Naive thymus-derived CD8-positive, alpha-beta T cell (primary cell): ENCODE measurements at places on chromosomes 3 and 15.

- no peak overlapping the region for H3K27ac ChIP-seq
- no peaks in the 10 kb centered on the region for H3K36me3 ChIP-seq
- peaks cover 1% of the 10 kb centered on the region for H3K27me3 ChIP-seq
- no peak overlapping the region for H3K4me3 ChIP-seq
Observed at GRCh38 chr15:53251996-53252395, 461.9 kb upstream of the ONECUT1 start.

DNA sequence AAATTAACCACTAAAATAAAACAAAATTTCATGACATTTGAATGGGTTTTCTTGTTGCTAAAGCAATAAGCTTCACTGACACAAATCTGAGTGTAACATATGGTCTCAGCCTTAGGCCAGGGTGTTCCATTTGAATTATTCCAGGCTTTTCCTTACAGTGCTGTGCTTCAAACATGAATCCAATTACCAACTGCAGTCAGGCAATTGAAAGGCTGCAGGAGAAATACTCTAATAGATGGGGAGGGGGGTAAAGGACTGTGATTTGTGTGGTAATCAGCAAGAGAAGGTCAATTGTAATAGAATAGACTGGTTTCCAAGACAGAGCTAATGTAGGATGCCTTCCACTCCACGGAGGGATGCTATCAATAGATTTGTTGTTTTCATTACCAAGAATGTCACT lies 466.7 kb downstream of the C3orf38 start:
- H3K4me1 ChIP-seq: no peaks in the 10 kb centered on the region
- DNase-seq: no peak
- H3K27me3 ChIP-seq: no peaks in the 10 kb centered on the region
- H3K4me3 ChIP-seq: no peak overlapping the region
- H3K27ac ChIP-seq: no peak overlapping the region
- H3K36me3 ChIP-seq: no peaks in the 10 kb centered on the region

DNA sequence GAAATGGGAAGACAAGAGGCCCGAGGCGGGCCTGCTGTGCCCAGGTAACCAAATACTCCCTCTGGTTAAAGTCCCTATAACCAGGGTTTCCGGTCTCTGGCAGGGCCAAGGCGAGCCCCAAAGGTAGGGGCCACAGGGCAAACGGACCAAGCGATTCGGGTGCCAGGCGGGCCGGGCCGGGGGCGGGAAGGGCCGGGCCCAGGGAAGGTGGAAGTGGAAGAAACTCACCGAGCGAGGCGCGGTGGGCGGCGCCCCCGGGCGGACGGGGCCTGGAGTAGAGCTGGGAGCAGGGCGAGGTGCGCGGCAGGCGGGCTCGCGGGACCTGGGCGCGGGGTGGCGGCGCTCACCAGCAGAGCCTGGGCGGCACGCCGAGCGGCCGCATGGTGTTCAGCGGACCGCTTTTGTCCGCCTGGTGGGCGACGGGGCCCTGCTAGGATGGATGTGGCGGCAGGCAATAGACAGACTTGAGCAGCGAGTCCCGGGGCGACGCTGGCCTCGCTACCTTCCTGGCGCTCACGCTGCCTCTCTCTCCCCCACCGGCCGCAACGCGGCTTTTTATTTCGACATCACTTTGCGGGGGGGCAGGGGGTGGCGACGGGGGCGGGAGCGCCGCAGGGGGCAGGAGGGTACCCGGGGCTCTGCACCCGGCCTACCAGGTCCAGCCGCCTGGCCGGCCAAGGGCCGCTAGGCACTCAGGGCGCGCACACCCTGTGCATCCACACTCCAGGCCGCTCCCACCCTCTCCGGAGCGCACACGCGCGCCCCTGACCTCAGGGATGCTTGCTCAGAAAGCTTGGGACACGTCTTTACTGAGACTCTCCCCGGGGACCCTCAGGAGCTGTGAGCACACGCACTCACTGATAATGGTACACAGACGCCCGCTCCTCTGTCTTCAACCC lies at the start of gene GATA2:
GATA2 (minus strand) TSS at position 531 of the 899 bp plus-strand sequence. CDS start 6,170 bp downstream, outside the sequence.
- H3K4me3 ChIP-seq: peak within 1 kb of the TSS; percentile 69
- no peak within 1 kb of the TSS for H3K27ac ChIP-seq
- peaks cover 33% of the 10 kb centered on the region for H3K27me3 ChIP-seq
- no peak for DNase-seq
- no peaks in the 10 kb centered on the region for H3K36me3 ChIP-seq

DNA sequence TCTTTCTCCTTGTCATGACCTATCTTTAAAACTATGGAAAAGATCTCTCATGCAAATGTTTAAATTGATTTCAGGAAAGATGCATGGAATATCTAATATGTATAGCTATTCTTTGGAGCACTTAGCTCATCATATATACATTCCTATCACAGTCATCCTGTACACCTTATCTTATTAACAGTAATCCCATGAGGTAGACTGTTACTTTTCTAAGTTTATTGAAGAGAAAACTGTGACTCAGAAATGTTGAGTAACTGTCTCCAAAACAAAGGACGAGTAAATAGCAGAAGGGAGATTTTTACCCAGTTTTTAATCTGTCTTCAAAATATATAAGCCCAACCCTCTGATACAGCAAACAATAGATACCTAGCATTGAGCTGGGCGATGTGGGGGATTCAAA lies 308.3 kb downstream of the GAP43 start:
- no peaks in the 10 kb centered on the region for H3K4me1 ChIP-seq
- H3K36me3 ChIP-seq: no peaks in the 10 kb centered on the region
- H3K4me3 ChIP-seq: no peak overlapping the region

DNA sequence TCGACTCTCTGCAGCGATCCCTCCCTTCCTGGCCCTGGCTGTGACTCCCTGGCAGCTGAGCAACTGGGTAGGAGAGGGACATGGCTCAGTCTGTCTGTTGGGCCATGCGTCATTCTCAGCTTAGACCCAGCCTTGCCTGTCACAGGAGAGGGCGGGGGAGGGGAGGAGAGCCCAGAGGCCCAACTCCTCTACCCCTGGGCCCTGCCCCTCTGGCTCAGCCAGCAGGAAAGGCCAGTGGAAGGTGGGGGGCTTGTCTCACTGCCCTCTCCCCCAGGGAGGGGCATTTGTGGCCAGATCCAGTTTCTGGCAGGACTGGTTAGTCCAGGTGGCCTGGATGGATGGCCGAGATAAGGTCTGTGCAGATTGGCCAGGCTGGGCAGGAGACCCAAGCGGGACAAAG lies 31.6 kb downstream of the DNAJB8 start:
- H3K4me3 ChIP-seq: no peak overlapping the region
- H3K36me3 ChIP-seq: no peaks in the 10 kb centered on the region
- DNase-seq: no peak
- no peak overlapping the region for H3K27ac ChIP-seq
- H3K4me1 ChIP-seq: peaks cover 7% of the 10 kb centered on the region

GRCh38 chr3:71442652-71443042 lies 140.9 kb downstream of the FOXP1 start:
- peaks cover 96% of the 10 kb centered on the region for H3K4me1 ChIP-seq
- no peak for DNase-seq
- H3K4me3 ChIP-seq: peak overlapping the region; percentile 83

DNA sequence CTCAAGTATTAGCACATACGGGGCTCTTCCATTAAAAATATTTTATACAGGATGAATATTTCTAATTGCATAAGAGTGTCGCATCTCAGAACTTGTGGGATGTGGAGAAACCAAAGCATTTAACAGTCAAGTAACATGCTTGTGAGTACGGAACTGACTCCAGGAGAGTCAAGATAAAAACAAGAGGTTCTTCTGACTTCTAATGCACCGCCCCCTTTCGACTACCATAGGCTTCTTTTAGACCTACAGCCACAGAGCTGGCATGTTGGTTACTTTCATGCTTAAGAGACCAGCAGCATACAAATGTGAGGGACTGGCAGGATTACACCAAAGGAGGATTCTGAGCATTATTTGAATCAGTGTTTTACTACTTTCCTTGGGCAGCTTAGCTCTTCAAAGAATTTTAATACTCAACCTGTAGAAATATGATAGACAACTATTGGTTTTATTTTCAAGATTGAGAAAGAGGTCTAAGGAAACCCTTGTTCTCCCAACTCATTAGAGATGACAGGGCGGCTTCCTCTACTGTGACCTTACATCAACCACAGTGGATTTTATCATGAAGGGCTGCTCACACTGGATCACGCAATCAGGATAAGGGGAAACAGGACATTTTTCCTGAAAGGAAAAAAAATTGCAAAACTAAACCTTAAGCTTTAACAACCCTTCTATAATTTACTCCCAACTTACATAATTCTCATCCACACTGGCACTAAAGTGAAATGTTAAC lies 14.0 kb downstream of the ETV5 start:
- H3K36me3 ChIP-seq: no peaks in the 10 kb centered on the region
- peaks cover 18% of the 10 kb centered on the region for H3K4me1 ChIP-seq
- no peak overlapping the region for H3K27ac ChIP-seq
- DNase-seq: no peak
- no peak overlapping the region for H3K4me3 ChIP-seq
- H3K27me3 ChIP-seq: peaks cover 54% of the 10 kb centered on the region

DNA sequence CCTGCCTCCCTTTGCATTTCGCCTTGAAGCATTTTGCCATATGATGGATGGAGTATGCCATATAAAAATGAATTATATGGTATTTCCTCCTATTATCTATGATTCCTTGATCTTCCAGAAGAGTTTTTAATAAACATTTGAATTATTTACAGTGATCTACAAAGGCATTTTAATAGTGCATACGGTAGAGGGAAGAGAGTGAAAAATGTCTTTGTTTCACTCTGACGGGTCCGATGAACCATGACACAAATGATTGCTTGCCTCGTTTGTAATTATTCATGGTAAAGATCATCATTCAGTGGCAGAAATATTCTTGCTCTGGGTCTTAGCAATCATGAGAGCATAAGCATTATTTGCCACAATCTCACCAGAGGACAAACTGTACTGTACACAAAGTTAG lies 1010.9 kb downstream of the NTRK3 start:
- H3K4me1 ChIP-seq: no peaks in the 10 kb centered on the region
- peaks cover under 1% of the 10 kb centered on the region for H3K27me3 ChIP-seq
- no peak overlapping the region for H3K4me3 ChIP-seq
- no peak for DNase-seq
- H3K27ac ChIP-seq: no peak overlapping the region

GRCh38 chr15:29849716-29850115 lies 27.4 kb upstream of the TJP1 start:
- H3K27me3 ChIP-seq: peaks cover 27% of the 10 kb centered on the region
- H3K36me3 ChIP-seq: peaks cover 17% of the 10 kb centered on the region
- no peaks in the 10 kb centered on the region for H3K4me1 ChIP-seq
- H3K27ac ChIP-seq: no peak overlapping the region
- no peak for DNase-seq

GRCh38 chr3:184383033-184383740 lies 3.3 kb downstream of the CHRD start:
- H3K27ac ChIP-seq: no peak overlapping the region
- H3K36me3 ChIP-seq: peaks cover 4% of the 10 kb centered on the region
- H3K4me1 ChIP-seq: peaks cover 9% of the 10 kb centered on the region
- H3K4me3 ChIP-seq: no peak overlapping the region
- H3K27me3 ChIP-seq: peaks cover 67% of the 10 kb centered on the region
- no peak for DNase-seq

GRCh38 chr15:28885128-28885629 lies 595 bp upstream of the APBA2 start:
- H3K27ac ChIP-seq: peak overlapping the region; percentile 90
- peaks cover 45% of the 10 kb centered on the region for H3K4me1 ChIP-seq
- DNase-seq: no peak
- H3K27me3 ChIP-seq: no peaks in the 10 kb centered on the region
- H3K4me3 ChIP-seq: peak overlapping the region; percentile 75

GRCh38 chr3:72728958-72729467 lies 119.2 kb downstream of the SHQ1 start:
- no peak overlapping the region for H3K27ac ChIP-seq
- no peaks in the 10 kb centered on the region for H3K4me1 ChIP-seq
- DNase-seq: no peak
- H3K27me3 ChIP-seq: no peaks in the 10 kb centered on the region
- H3K36me3 ChIP-seq: peaks cover 5% of the 10 kb centered on the region
